Thymus (tissue), 14 donors: ENCODE measurements at places on chromosomes 7 and 10. TPM values are rescaled to one million over a fixed set of nuclear protein-coding genes. Genes with fewer than 3 reads are reported as not detected.

ARHGEF5 gene
- 1.4 TPM for total RNA-seq

RBM20 gene
- total RNA-seq = 1.6 TPM

CRYGN gene
- 1.2 TPM for total RNA-seq

TRIM50 gene
- total RNA-seq = 0.09 TPM

HOXA10 gene
- total RNA-seq = 1.1 TPM

ZMIZ1 gene
- total RNA-seq = 7.4 TPM

SPDYE2B gene
- not detected for total RNA-seq

EPDR1 gene
- total RNA-seq = 10.7 TPM

ADAM8 gene
- 8.3 TPM for total RNA-seq

HIP1 gene
- 3.3 TPM for total RNA-seq

LRRN3 gene
- total RNA-seq = 23.8 TPM

TRIL gene
- 0.99 TPM for total RNA-seq

FBXO24 gene
- 0.19 TPM for total RNA-seq

DNA sequence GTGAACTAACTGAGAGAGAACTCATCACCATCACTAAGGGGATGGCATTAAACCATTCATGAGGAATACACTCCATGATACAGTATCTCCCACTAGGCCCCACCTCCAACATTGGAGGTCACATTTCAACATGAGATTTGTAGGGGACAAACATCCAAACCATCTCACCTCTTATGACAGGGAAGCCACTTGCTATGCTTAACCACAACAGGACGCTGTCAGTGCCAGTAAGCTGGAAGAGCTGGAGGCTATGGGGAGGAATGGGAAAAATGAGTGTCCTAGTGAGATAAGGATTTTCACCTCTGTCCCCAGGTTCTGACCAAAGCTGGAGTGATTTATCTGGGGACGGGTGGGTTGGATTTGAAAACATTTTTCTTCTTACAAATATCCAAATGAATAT lies 17.6 kb downstream of the PLCE1 start:
- H3K27me3 ChIP-seq = no peaks in the 10 kb centered on the region
- H3K27ac ChIP-seq = no peak overlapping the region
- H3K4me3 ChIP-seq = no peak overlapping the region
- no peaks in the 10 kb centered on the region for H3K4me1 ChIP-seq
- no peaks in the 10 kb centered on the region for H3K36me3 ChIP-seq

GRCh38 chr10:46215426-46215825 lies 71.4 kb upstream of the ANTXRL start:
- no peak overlapping the region for H3K27ac ChIP-seq
- no peaks in the 10 kb centered on the region for H3K27me3 ChIP-seq
- H3K4me1 ChIP-seq = peaks cover 26% of the 10 kb centered on the region

DNA sequence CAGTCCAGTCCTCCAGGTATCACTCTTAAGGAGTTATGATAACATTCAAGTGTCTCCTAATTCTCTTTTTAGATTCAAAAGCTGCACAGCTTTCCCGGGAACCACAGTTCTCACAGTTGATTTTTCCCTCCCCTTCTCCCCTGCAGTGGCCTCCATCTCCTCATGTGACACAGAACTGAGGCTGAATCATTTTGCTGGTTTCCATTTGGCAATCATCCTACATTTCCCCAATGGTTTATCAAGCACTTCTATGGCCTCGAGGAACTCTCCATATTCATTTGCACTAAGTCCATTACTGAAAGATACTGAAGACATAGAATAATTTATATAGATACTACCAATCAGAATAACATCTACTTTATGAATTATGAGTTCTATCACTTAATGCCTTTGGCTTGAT lies 484.9 kb downstream of the GPAM start:
- DNase-seq = no peak
- no peak overlapping the region for H3K27ac ChIP-seq
- no peaks in the 10 kb centered on the region for H3K36me3 ChIP-seq
- H3K4me1 ChIP-seq = no peaks in the 10 kb centered on the region
- no peak overlapping the region for H3K4me3 ChIP-seq

GRCh38 chr7:38796626-38797501 lies 112.1 kb downstream of the VPS41 start:
- H3K36me3 ChIP-seq = no peaks in the 10 kb centered on the region
- no peaks in the 10 kb centered on the region for H3K27me3 ChIP-seq
- DNase-seq = peak; percentile 14
- H3K27ac ChIP-seq = no peak overlapping the region
- H3K4me1 ChIP-seq = no peaks in the 10 kb centered on the region
- H3K4me3 ChIP-seq = no peak overlapping the region

DNA sequence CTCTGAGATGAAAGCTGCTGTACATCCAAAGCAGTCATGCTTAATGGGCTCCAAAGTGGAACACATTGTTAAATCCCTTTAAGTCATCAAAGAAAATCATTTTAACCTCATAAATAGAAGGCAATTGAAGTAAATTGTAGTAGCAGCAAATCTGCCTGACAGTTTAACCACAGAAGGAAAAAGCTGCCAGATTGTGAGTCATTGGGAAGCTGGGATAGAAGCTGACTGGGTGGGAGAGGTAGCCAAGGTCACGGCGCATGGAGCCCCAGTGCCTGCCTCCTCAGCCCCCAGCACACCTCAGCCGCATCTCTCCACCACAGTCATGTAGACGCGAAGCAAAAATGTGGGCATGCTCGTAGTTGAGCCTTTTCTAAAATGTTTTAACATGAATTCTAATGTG lies 44.0 kb downstream of the TARP start:
- DNase-seq = no peak
- peaks cover 12% of the 10 kb centered on the region for H3K36me3 ChIP-seq
- H3K27ac ChIP-seq = peak overlapping the region; percentile 41

DNA sequence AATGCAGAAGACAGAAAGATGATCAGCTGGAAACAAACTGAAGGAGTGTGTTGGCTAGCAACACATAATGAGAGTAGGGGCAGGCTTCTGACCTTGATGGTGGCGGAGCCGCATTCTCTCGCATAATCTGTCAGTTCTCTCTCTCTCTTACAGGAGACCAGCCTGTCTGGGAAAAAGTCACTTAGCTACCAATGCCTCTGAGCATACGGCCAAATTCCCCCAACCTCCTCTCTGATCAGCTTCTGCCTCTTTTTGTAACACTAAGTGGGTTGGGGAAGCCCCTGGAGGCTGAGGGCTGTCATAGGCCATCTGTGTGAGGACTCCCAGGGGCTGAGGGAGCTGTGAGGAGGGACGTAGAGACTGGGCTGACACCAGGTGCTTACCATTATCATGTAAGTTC lies 104.6 kb downstream of the HIPK2 start:
- peak overlapping the region; percentile 0 for H3K27ac ChIP-seq
- no peaks in the 10 kb centered on the region for H3K27me3 ChIP-seq
- peaks cover 4% of the 10 kb centered on the region for H3K4me1 ChIP-seq
- H3K4me3 ChIP-seq = no peak overlapping the region
- no peak for DNase-seq
- H3K36me3 ChIP-seq = no peaks in the 10 kb centered on the region

DNA sequence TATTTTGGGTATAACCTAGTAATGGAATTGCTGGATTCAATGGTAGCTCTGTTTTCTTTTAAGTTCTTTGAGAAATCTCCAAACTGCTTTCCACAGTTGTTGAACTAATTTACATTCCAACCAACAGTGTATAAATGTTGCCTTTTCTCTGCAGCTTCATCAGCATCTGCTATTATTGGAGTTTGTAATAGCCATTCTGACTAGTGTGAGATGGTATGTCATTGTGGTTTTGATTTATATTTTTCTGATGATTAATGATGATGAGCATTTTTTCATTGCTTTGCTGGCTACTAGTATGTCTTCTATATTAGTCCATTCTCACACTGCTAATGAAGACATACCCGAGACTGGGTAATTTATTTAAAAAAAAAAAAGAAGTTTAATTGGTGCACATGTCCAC lies 248.6 kb upstream of the MAGI2 start:
- DNase-seq = no peak
- H3K27me3 ChIP-seq = no peaks in the 10 kb centered on the region
- no peak overlapping the region for H3K27ac ChIP-seq

DNA sequence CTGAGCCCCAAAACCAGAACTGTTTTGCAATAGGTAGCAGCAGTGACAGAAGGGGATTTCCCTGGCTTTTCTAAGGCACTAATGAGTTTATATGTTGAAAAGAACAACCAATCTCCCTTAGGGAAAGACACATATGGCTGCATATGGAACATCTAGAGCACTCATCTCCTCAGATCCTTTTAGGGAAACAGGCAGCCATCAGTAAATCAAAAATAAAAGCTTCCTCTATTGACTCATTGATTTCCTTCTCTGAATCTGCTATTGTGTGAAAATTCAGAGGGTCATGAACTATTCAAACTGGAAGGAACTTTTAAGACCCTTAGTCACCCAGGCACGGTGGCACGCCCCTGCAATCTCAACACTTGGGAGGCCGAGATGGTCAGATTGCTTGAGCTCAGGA lies 110.9 kb upstream of the NANOS1 start:
- H3K27ac ChIP-seq = no peak overlapping the region
- H3K4me3 ChIP-seq = no peak overlapping the region
- no peak for DNase-seq
- H3K4me1 ChIP-seq = no peaks in the 10 kb centered on the region
- H3K36me3 ChIP-seq = no peaks in the 10 kb centered on the region

DNA sequence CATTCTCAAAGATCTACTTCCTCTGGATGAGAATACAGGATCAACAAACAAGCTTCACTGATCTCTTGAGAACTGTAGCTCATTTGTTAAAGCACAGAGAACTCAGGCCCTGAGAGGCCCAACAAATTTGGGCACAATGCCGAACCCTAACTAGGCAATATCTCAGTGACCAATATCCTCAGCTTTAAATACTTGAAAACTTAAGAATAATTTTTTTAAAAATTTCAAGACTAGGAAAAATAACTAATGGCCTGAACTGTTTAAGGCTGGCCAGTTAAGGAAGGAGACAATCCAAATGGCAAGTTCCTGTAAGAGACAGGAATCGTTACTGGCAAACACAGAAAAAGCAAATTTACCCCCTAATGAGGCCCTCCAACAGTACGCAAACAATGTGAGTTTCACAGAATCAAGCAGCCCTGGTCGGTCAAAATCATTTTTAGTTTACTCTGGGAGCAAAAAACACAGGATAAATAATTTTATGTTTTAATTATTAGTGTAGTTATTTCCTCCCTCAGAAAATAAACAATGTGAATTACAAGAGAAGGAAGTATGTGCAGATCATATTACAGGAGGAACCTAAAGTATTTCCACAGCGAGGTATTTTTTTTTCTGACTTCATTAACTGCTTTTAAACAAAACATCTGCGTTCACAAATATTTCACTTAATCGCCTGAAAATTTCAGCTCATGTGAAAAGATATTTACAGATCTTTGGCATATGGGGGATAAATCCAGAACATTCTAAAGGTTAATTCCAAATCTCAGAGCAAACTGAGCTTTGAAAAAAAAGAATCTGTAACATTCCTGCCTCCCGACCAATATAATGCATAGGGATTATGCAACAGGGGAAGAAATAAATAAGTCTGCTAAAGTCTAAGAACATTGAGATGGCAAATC lies 39.5 kb downstream of the NT5C2 start:
- no peak for DNase-seq
- no peaks in the 10 kb centered on the region for H3K4me1 ChIP-seq
- H3K27ac ChIP-seq = peak overlapping the region; percentile 67
- H3K36me3 ChIP-seq = peaks cover 15% of the 10 kb centered on the region
- no peak overlapping the region for H3K4me3 ChIP-seq

DNA sequence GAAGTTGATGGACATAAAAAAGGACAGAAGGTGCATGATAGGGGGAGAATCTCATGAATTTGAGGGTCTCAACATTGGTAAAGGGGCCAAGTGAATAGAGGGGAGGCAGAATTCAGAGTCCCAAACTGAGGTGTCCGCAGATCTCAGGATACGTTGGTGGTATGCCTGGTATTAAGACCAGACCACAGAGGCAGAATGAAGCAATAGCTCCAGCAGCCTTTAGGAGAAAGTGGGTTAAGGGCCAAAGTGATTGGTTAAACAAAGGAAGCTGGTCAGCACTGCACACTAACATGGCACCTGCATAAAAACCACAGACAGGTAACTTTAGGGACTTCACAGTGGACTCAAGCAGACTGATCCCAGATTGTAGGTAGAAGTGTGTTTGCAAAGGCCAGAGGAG lies 37.5 kb downstream of the MEST start:
- H3K36me3 ChIP-seq = peaks cover 11% of the 10 kb centered on the region
- H3K27me3 ChIP-seq = no peaks in the 10 kb centered on the region
- H3K27ac ChIP-seq = no peak overlapping the region
- H3K4me1 ChIP-seq = no peaks in the 10 kb centered on the region
- H3K4me3 ChIP-seq = no peak overlapping the region

- H3K27me3 ChIP-seq = peaks cover 11% of the 10 kb centered on the region
- no peak overlapping the region for H3K27ac ChIP-seq
- no peak for DNase-seq
- H3K4me3 ChIP-seq = no peak overlapping the region
- H3K36me3 ChIP-seq = peaks cover under 1% of the 10 kb centered on the region
These were observed 25.3 kb downstream of the HIF1AN start for GRCh38 chr10:100561005-100561404.

DNA sequence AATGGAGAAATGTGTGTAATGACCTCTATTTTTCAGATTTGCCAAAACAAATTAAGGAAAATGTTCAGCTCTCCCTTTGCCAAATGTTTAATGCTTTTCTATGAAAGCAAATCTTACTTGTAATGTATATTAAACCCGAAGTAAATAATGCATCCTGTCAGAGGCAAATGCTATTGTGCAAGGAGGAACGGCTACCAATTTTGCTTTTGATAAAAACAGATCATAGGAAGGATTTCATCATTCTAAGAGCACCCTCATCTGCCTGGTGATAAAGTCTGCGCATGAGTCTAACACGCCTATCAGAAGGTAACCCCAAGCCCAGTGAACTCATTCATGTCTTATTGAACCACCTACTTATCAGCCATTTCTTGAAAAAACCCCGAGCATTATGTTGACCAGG lies 412.4 kb upstream of the MKI67 start:
- no peaks in the 10 kb centered on the region for H3K36me3 ChIP-seq

DNA sequence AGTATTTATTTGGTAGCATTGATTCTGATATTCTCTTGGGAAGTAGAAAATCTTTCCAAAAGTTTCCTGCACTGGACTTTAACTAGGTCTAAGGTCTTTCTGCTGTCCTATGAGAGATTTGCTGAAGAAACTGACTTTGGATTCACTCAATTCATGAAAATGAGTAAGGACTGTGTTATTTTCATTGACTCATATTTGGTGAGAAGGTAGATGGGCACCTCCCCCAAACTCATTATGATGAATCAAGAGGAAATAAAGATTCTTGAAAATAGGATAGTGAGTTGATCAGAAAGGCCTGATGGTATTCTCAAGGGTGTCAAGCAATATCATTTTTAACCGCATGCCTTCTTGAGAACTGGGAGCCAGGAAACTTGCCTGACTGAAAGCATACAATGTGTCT lies 110.3 kb downstream of the RNF133 start:
- no peaks in the 10 kb centered on the region for H3K4me1 ChIP-seq
- H3K27me3 ChIP-seq = no peaks in the 10 kb centered on the region
- no peak overlapping the region for H3K4me3 ChIP-seq
- DNase-seq = no peak
- H3K27ac ChIP-seq = no peak overlapping the region

- no peaks in the 10 kb centered on the region for H3K27me3 ChIP-seq
- no peak overlapping the region for H3K4me3 ChIP-seq
- DNase-seq = no peak
- H3K4me1 ChIP-seq = peaks cover 5% of the 10 kb centered on the region
These were observed 406 bp downstream of the SYNPO2L start for GRCh38 chr10:73655257-73655989.

- H3K4me3 ChIP-seq = no peak overlapping the region
- H3K4me1 ChIP-seq = no peaks in the 10 kb centered on the region
- H3K36me3 ChIP-seq = peaks cover 13% of the 10 kb centered on the region
- H3K27me3 ChIP-seq = no peaks in the 10 kb centered on the region
These were observed 32.0 kb downstream of the SND1 start for GRCh38 chr7:127683776-127684681.

- no peaks in the 10 kb centered on the region for H3K4me1 ChIP-seq
- H3K4me3 ChIP-seq = no peak overlapping the region
- H3K27me3 ChIP-seq = peaks cover 59% of the 10 kb centered on the region
- H3K36me3 ChIP-seq = no peaks in the 10 kb centered on the region
These were observed 54.5 kb upstream of the LBX1 start for GRCh38 chr10:101283762-101284100.
